ENCODE measurements at places on chromosomes 2 and 18. TPM values are rescaled to one million over a fixed set of nuclear protein-coding genes. Genes with fewer than 3 reads are reported as not detected.

Gene ESPNL
- polyA plus RNA-seq = 0.27 TPM

Gene FTCDNL1
- 0.75 TPM for polyA plus RNA-seq

Gene TYW5
- 4.4 TPM for polyA plus RNA-seq

Gene ANKRD23
- polyA plus RNA-seq = 26.7 TPM

Gene ZNF521
- polyA plus RNA-seq = 1.5 TPM

Gene MAIP1
- polyA plus RNA-seq = 32.5 TPM

Gene IL1RL1
- 1.1 TPM for polyA plus RNA-seq

Gene NT5DC4
- polyA plus RNA-seq = not detected

Gene DCDC2C
- not detected for polyA plus RNA-seq

Gene CNGA3
- polyA plus RNA-seq = not detected

Gene COLEC11
- polyA plus RNA-seq = 8.8 TPM

Gene INHA
- polyA plus RNA-seq = 12.0 TPM

Gene C2orf15
- not detected for polyA plus RNA-seq

Gene CRYGC
- polyA plus RNA-seq = not detected

Gene ABCA12
- not detected for polyA plus RNA-seq

Gene NR4A2
- polyA plus RNA-seq = 1.6 TPM

Gene BMP10
- polyA plus RNA-seq = not detected

Gene RFTN2
- 1.1 TPM for polyA plus RNA-seq

Gene TMEM247
- not detected for polyA plus RNA-seq

Gene CTAGE1
- 0.03 TPM for polyA plus RNA-seq

Gene COPS9
- 664 TPM for polyA plus RNA-seq

Gene SPHKAP
- polyA plus RNA-seq = 14.9 TPM

Gene LOXHD1
- polyA plus RNA-seq = 0.28 TPM

Gene MARCHF4
- 0.01 TPM for polyA plus RNA-seq

Gene DES
- polyA plus RNA-seq = 15,024 TPM

Gene GAL3ST2
- polyA plus RNA-seq = not detected

Gene SKOR2
- not detected for polyA plus RNA-seq

Gene NLRC4
- 0.19 TPM for polyA plus RNA-seq

Gene SDC1
- polyA plus RNA-seq = 0.28 TPM

Gene NEU4
- polyA plus RNA-seq = 0.50 TPM

Gene REG3G
- polyA plus RNA-seq = 0.11 TPM

Gene SULT6B1
- polyA plus RNA-seq = not detected

Gene FOXI3
- polyA plus RNA-seq = not detected

Gene DNAJC5G
- polyA plus RNA-seq = 1.8 TPM

Gene KRTCAP3
- polyA plus RNA-seq = not detected

Gene DSC3
- polyA plus RNA-seq = 0.04 TPM

Gene HPCAL1
- 42.6 TPM for polyA plus RNA-seq

Gene THAP4
- 81.5 TPM for polyA plus RNA-seq

Gene SERPINB12
- polyA plus RNA-seq = not detected

Gene METTL4
- polyA plus RNA-seq = 3.1 TPM

Gene CHRNG
- polyA plus RNA-seq = not detected

Gene TEKT4
- polyA plus RNA-seq = not detected

Gene SULT1C4
- 3.0 TPM for polyA plus RNA-seq

Gene KIF1A
- 0.76 TPM for polyA plus RNA-seq

Gene REG1B
- 0.69 TPM for polyA plus RNA-seq

Gene DOCK10
- polyA plus RNA-seq = 2.0 TPM

Gene OTOS
- not detected for polyA plus RNA-seq

Gene ANKRD29
- polyA plus RNA-seq = 1.7 TPM

Gene HOXD13
- not detected for polyA plus RNA-seq

Gene CCDC68
- polyA plus RNA-seq = 5.9 TPM

Gene FHL2
- polyA plus RNA-seq = 669 TPM

Gene ZBTB14
- polyA plus RNA-seq = 3.9 TPM

Gene CENPA
- polyA plus RNA-seq = 2.1 TPM

Gene INO80C
- 25.2 TPM for polyA plus RNA-seq

All from heart left ventricle (tissue), 16 donors.